NCI-H2107 (cell line): ENCODE measurements at places on chromosomes 3 and 15.

DNA sequence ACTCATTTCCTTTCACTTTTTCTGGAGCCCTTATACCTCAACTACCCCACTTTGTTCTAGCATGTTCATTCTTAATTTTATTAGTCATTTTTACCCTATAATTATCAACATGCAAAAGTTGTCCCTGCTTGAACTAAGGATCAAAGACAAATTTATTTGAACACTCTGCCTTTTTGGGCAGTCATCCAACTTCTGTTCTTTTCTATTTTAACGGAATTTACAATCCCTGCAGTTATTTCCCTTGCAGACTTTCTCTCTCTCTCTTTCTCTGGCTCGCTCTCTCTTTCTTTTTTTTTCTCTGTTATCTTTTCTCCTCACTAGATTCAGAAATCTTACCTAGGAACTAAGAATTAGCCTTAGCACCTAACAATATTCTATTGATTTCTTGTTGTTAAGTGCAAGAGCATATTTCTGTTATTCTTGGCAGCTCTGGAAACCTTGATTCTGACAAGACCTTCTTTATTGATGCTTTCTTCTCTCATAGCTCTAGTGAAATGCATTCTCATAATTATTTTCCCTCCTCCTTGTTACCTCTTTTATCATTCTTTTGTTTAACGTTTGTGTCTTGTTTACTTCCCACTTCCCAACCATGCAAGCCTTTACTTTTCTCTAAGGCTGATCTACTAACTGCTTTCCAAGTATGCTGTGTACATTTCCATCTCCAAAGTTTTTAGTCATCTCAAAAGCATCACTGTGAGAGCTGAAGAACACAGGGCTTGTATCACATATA is 951.6 kb downstream of the DIPK2A start:
- no peak for DNase-seq

GRCh38 chr3:4716706-4717362 is 223.7 kb downstream of the ITPR1 start:
- DNase-seq, result no peak

DNA sequence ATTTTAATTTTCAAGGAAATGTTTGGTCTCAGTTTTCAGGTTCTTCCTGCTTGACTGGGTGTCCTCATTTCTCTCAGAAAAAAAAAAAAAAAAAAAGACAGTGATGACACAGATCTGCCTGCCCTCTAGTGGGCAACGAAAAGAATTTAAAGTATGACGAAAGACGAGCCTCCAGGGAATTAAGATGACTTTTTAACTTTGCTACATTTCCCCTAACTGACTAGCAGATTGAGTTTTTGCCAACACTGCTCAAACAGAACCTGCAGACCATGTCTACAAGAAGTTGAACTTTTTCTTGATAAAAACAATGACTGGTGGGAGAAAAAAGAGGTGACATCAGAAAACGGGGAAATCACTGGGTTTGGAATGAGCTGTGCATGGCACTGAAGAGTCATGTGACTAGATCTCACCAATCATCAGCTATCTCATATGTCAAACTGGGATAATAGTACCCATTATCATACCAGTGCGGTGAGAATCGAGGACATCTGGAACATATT is 40.8 kb downstream of the EOMES start:
- no peak for DNase-seq

GRCh38 chr15:55515991-55516776 is 8.2 kb upstream of the DNAAF4 start:
- DNase-seq, result no peak

GRCh38 chr3:123688241-123688747 is 103.4 kb upstream of the HACD2 start:
- no peak for DNase-seq

- no peak for DNase-seq
These were observed 6.5 kb downstream of the TPM1 start for GRCh38 chr15:63048776-63049665.

GRCh38 chr3:121914081-121914998 is 20.1 kb downstream of the SLC15A2 start:
- DNase-seq, result no peak

DNA sequence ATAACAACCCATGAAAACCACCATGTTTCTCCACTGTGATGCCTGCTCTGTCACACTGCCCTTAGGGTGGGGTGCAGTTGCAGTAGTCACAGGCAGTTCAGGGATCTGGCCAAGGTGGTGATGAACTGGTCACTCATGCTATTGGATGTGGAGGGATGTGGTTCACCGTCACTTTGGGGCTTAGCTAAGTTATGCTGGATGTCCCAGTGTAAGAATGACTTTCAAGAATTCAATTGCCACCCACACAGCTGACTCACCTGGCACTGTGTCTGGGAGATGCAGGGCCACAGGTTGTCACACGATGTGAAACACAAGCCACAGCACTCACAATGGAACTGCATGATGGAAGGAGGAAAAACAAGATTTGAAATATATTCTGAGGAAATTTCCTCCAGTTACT is 146.1 kb upstream of the CTNNB1 start:
- no peak for DNase-seq

DNA sequence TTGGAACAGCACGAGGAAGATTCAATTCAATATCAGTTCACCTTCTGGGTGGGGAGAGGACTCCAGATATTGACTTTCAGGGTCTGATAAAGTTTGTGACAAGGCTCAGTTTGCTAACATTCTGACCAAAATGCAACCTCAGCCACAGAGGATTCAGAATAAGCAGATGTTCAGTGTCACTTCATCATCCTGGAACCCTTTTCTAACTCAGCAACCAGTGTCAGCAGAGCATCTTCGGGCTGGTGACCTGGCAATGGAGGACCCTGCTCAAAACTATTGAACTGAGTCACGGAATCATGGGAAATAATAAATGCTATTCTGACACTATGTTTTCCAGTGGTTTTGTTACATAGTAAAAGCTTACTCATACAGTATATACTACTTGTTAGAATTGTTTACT is 433.4 kb upstream of the CFAP20DC start:
- DNase-seq, result no peak

- no peak for DNase-seq
These were observed 180.1 kb upstream of the PRICKLE2 start for GRCh38 chr3:64405211-64405835.

DNA sequence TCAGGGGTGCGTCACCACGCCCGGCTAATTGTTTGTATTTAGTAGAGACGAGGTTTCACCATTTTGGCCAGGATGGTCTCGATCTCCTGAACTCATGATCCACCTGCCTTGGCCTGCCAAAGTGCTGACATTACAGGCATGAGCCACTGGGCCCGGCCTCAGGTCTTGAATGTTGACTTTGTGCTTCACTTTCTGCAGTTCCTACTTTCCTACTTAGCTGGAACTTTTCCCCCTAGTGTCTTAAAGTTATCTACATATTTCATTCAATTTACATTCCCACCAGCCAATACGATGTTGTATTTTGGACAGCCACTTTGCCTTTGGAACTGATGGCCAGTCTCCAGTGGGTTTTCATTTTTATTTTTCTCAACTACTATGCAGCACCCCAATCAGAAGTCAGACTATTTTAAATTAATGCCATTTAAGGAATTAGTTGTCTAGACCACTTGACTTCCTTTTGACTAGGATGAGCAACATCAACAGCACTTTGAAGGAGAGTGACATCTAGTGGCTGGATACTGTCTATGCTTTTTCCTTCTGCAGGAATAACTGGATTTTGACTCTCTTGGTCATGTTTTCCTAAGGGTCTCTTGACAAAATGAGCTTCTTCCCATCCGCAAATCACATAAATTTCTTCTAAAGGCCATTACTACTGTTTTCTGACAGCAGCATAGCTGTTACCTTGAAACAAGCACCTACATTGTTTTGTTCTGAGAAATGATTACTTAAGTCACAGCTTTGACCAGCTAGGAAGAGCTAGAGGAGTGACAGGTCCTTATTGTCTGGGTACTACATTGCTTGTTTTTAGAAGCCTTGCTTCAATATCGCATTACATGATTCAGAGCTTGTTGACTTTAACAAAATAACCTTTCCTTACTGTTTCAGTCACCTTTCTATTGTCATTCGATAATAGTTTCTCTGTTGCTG is 140.2 kb downstream of the ITPR1 start:
- DNase-seq, result no peak
